Femur (tissue), 1 donor: ENCODE measurements at places on chromosomes 1 and 21.

DNA sequence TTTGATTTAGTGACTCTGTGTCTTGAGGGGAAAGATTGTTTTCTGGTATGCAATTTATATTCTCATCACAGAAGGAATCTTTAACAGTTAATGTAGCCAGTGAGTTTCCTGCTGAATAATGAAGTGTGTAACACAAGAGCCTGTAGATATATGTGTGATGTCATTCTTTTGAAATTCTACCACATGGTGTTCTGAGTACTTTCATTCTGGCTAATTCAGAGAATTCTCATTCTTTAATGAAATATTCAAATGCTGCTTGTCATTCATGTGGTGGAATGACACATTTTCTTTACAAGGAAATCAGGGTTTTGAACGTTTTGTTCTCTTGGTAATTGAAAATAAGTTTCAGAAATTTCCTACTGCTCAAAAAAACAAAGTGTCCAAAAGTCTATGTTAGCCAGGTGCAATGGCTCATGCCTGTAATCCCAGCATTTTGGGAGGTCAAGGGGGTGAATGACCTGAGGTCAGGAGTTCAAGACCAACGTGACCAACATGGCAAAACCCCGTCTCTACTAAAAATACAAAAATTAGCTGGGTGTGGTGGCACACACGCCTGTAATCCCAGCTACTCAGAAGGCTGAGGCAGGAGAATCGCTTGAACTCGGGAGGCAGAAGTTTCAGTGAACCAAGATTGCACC is 79.6 kb downstream of the MAP3K21 start:
- no peak for DNase-seq

DNA sequence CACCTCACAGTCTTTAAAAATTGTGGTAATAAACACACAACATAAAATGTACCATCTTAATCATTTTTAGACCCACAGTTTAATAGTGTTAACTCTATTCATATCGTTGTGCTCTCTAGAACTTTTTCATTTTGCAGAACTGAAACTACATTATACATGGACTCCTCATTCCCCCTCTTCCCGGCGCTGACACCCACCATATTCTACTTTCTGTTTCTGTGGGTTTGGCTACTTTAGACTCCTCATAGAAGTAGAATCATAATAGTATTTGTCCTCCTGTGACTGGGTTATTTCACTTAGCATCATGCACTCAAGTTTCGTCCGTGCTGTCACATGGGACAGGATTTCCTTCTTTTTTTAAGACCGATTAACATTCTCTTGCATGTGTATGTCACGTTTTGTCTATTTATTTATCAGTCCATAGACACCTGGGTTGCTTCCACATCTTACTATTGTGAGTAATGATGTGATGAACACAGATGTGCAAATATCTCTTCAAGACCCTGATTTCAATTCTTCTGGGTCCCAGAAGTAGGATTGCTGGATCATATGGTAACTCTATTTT is 62.9 kb upstream of the TMPRSS2 start:
- DNase-seq: no peak

- no peak for DNase-seq
These were observed 47.2 kb downstream of the FMN2 start for GRCh38 chr1:240138867-240139266.

- no peak for DNase-seq
These were observed 55.9 kb downstream of the BCAR3 start for GRCh38 chr1:93625582-93626327.

DNA sequence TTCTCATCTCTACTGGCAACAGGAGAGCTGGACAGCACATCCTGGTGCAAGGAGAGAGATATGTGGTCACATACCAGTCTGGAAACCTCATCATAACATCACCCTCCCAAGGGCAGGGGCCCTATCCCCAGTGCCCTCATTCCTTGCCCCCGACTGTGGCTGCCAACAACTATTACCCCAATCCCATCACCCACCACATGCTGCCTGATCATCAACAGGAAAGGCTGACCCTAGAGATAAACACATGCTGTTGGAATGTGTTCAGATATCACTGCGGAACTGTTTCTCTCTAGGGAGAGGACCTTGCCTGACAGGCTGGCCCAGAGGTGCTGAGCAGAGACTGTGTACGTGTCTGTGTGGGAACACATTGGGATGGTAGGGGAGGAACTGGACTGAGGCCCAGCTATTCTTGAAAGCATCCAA is 4.5 kb upstream of the INKA2 start:
- no peak for DNase-seq

- peak; percentile 39 for DNase-seq
These were observed 12.6 kb downstream of the NHLH2 start for GRCh38 chr1:115828101-115829022.

- DNase-seq: no peak
These were observed 140.6 kb downstream of the RUNX1 start for GRCh38 chr21:34908419-34909055.

DNA sequence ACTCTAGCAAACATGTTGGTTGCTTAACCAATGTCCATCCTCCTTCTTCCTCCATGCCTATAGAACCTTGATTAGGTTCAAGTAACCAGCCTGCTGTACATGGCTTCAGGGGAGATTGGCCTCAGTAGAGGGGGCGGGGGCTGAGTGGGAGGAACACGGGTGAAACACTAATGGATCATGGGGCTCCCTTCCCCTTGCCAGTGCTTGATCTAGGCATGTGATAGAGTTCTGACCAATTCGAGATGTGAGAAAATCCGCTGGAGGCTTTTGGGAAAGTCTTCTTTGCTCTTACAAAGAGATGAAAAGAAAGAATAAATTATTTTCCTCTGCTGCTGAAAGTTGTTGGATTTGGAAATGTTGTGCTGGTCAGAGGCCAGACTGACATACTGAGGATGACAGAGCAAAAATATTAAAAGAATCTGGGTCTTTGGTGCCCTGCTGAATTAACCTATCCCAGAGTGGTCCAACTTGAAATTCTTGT is 5.2 kb upstream of the OTUD7B start:
- DNase-seq: no peak

- no peak for DNase-seq
These were observed 175.6 kb upstream of the HP1BP3 start for GRCh38 chr1:20962576-20963258.

- peak; percentile 65 for DNase-seq
These were observed 6.9 kb upstream of the GPATCH4 start for GRCh38 chr1:156608036-156608674.
